ENCODE measurements at places on chromosomes 11 and 22.

DNA sequence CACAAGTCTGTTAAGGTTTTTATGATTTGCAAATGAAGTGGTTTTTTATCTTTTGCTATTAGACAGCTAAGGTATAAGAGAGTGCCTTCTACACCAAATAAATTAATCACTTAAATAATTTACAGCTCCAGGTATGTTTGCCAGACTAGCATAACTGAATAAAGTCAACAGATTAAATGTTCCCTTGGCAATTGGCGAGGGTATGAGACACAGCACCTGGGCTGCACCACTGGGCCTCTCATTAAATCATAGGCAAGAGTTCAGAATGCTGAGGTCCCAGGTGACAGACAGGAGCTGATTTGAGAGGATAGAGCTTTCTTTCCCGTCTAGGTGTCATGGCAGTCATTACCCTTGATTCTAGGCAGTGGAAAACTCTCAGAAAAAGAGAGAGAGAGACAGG is 62.6 kb upstream of the WT1 start:
- no peak for DNase-seq

- no peak for DNase-seq
These were observed 1.2 kb upstream of the GRK2 start for GRCh38 chr11:67264877-67265632.

GRCh38 chr11:35664977-35665441 is 2.4 kb downstream of the TRIM44 start:
- peak; percentile 44 for DNase-seq

- peak; percentile 69 for DNase-seq
These were observed 811.1 kb upstream of the RAG2 start for GRCh38 chr11:37409124-37409523.

GRCh38 chr22:26669060-26669481 is 11.7 kb downstream of the MIAT start:
- DNase-seq, result peak; percentile 60
